ENCODE measurements at places on chromosomes 16 and 17. TPM values are rescaled to one million over a fixed set of nuclear protein-coding genes. Genes with fewer than 3 reads are reported as not detected.

DNA sequence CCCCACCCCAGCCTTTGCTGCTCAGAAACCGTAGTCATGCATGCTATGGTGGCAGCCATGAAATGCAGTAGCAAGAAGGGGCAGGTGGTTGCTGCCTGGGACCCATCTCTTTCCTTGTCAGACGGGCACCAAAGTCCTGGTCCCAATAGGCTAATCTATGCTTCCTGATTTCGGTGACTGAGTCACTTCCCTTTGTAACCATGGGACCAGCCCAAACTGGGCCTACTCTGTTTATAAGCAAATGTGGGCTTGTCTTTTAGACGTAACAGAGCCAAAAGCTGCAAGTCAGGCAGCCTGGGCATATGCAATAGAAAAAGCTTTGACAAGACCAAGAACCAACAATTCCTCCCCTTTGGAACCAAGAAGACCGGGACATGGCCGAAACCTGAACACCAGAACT is 99.1 kb upstream of the RBBP6 start:
- no peaks in the 10 kb centered on the region for H3K27me3 ChIP-seq
- H3K4me1 ChIP-seq, result no peaks in the 10 kb centered on the region
- H3K4me3 ChIP-seq, result no peak overlapping the region
- H3K27ac ChIP-seq, result no peak overlapping the region
- DNase-seq, result no peak

- H3K4me1 ChIP-seq, result peaks cover 6% of the 10 kb centered on the region
- H3K27ac ChIP-seq, result no peak overlapping the region
- H3K36me3 ChIP-seq, result peaks cover 71% of the 10 kb centered on the region
These were observed 6.0 kb downstream of the ADAT1 start for GRCh38 chr16:75617121-75617520.

DNA sequence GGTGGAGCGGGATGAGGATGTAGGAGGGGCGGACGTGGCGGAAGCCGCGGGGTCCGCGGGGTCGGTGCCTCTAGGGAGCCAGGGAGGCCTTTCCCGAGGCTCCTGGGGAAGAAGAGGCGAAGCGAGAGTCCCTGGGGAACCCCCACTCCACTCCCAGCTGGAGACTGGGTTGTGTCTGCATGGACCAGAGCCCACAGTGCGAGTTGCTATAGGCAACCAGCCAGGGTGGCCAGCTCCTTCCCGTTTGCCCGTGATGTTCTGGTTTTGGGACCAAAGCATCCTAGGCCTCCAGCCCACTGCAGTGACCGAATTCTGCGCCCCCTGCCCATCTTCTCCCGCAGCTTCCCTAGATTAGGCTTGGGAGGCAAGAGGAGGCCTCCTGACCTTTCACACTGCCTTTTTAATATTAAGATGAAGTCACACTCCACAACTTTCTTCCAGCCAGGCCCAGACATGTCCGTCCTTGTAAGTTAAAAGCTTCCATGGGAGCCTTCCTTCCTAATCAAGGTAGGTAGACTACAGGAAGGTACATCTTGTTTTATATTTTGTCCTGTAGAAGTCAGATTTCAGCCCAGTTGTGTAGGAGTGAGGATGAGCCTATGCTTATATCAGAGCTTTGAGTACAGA is 469 bp downstream of the AMZ2 start:
- H3K36me3 ChIP-seq, result peaks cover 12% of the 10 kb centered on the region
- no peak for DNase-seq
- H3K27ac ChIP-seq, result peak overlapping the region; percentile 99
- peaks cover 7% of the 10 kb centered on the region for H3K4me1 ChIP-seq
- H3K4me3 ChIP-seq, result peak overlapping the region; percentile 96

DNA sequence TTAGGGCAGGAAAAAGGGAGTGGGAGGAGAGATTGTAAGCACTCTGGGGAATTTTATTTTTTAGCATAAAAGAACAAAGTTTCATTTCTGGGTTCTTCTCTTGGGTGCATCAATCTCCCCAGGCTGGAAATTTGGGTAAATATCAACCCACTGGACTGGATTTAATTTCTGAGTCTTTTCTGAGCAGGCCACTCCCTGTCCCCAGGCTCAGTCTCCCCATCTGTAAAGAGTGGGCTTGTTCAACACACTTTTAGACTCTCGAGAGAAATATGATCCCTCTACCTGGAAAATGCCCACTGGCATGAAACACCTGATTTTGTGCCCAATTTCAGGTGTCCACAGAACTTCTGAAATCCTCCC is 617 bp upstream of the VTN start:
- no peak overlapping the region for H3K4me3 ChIP-seq
- H3K36me3 ChIP-seq, result no peaks in the 10 kb centered on the region
- H3K27me3 ChIP-seq, result peaks cover 5% of the 10 kb centered on the region
- peaks cover 24% of the 10 kb centered on the region for H3K4me1 ChIP-seq
- H3K27ac ChIP-seq, result peak overlapping the region; percentile 44
- no peak for DNase-seq

GRCh38 chr16:86398201-86398600 is 112.1 kb upstream of the FOXF1 start:
- H3K27ac ChIP-seq, result no peak overlapping the region
- no peak for DNase-seq
- peaks cover 11% of the 10 kb centered on the region for H3K4me1 ChIP-seq
- H3K27me3 ChIP-seq, result peaks cover 44% of the 10 kb centered on the region

DNA sequence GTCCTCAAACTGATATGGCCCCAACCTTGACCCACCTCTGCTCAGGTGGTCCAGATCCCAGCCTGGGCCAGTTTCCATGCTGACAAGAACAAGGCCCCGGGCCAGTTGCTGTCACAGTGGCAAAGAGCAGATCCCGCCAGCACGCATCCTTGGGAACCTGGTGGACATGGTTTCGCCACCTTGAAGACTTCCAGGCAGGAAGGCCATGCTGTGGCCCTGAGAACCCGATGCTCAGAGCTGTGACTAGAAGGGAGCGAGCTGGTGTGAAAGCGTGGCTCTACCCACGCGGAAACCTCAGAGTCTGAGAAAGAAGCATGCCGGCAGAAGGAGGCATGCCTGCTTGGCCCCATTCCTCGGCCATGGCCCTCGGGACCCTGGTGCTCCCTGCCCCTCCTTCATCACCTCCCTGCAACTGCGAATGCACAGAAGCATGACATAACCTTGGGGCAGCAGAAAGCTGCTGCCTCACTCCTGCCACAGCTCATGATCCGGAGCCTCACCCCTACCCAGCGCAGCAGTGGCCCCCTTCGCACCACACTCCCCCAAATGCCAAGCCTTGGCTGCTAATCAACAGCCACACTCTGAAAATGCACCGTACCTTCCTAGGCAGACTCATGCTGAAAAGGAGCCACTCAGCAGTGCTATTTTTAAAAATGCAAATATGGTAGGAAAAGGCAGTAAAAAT is 33.2 kb downstream of the UBE2O start:
- H3K36me3 ChIP-seq, result peaks cover 15% of the 10 kb centered on the region
- no peak overlapping the region for H3K4me3 ChIP-seq
- H3K27ac ChIP-seq, result no peak overlapping the region
- H3K27me3 ChIP-seq, result no peaks in the 10 kb centered on the region
- H3K4me1 ChIP-seq, result peaks cover 32% of the 10 kb centered on the region
- DNase-seq, result no peak

DNA sequence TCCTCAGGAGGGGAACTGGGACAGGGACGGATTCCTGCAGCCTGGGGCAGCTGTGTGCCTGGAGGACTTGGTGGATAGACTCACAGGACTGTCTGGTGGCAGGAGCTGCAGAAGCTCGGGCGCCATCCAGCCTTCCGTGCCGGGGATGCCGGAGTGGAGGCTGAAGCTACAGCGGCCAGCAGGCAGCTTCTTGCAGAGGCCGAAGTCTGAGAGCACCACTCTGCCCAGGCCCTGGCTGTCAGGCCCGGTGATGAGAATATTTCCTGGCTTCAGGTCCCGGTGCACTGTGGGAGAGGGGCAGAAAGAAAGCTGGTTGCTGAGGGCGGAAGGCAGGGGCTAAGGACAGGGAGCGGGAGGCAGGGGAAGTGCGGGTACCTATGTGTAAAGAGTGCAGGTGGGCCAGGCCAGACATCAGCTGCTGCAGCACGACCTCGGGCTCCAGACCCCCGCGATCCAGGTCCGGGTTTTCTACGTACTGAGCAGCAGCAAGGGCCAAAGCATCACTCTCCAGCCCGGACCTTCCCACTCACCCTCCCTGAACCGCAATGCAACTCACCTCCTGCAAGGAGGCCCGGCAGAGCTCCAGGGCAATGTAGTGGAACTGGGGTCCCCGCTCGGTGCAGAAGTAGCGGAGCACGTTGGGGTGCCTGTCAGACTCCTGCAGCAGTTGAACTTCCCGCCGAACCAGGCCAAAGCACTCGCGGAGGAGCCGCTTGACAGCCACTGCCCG is 16.1 kb downstream of the PLK1 start:
- H3K4me3 ChIP-seq, result no peak overlapping the region
- H3K36me3 ChIP-seq, result peaks cover 17% of the 10 kb centered on the region
- peak; percentile 37 for DNase-seq
- no peaks in the 10 kb centered on the region for H3K27me3 ChIP-seq
- no peak overlapping the region for H3K27ac ChIP-seq

GRCh38 chr16:58516768-58517107 is 1.4 kb downstream of the SETD6 start:
- no peak overlapping the region for H3K27ac ChIP-seq
- H3K27me3 ChIP-seq, result no peaks in the 10 kb centered on the region
- DNase-seq, result no peak
- no peak overlapping the region for H3K4me3 ChIP-seq
- H3K4me1 ChIP-seq, result peaks cover 14% of the 10 kb centered on the region

- peaks cover 92% of the 10 kb centered on the region for H3K4me1 ChIP-seq
- no peak overlapping the region for H3K4me3 ChIP-seq
- H3K27me3 ChIP-seq, result no peaks in the 10 kb centered on the region
- H3K27ac ChIP-seq, result peak overlapping the region; percentile 91
- DNase-seq, result peak; percentile 89
- H3K36me3 ChIP-seq, result peaks cover 72% of the 10 kb centered on the region
These were observed 14.4 kb downstream of the GJD3 start for GRCh38 chr17:40349895-40350688.

GRCh38 chr16:66474750-66475199 is 47.7 kb downstream of the BEAN1 start:
- H3K27ac ChIP-seq, result no peak overlapping the region
- DNase-seq, result peak; percentile 51
- H3K27me3 ChIP-seq, result peaks cover 2% of the 10 kb centered on the region
- H3K4me1 ChIP-seq, result peaks cover 51% of the 10 kb centered on the region
- H3K4me3 ChIP-seq, result no peak overlapping the region
- H3K36me3 ChIP-seq, result no peaks in the 10 kb centered on the region

DNA sequence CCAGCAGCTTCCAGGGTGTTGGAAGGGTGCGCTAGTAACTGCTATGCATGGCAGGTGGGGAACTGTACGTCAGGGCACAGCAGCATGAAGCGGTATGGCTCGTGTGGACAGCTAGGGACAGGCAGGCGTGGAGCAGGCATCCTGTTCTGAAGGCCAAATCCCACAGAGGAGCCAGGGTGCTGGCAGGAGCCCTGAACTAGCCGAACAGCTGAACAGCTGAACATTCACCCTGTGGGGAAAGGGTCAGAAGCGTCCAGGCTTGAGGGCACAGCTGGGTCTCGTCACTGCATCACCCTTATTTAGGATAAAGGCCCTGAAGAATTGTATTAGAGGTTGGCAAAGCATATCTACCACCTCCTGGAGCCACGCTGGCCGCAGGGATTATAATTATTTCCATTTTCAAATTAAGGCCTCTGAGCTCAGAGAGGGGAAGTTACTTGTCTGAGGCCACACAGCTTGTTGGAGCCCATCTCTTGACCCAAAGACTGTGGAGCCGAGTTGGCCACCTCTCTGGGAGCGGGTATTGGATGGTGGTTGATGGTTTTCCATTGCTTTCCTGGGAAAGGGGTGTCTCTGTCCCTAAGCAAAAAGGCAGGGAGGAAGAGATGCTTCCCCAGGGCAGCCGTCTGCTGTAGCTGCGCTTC is 3.3 kb upstream of the STH start:
- peak overlapping the region; percentile 35 for H3K27ac ChIP-seq
- DNase-seq, result peak; percentile 63

DNA sequence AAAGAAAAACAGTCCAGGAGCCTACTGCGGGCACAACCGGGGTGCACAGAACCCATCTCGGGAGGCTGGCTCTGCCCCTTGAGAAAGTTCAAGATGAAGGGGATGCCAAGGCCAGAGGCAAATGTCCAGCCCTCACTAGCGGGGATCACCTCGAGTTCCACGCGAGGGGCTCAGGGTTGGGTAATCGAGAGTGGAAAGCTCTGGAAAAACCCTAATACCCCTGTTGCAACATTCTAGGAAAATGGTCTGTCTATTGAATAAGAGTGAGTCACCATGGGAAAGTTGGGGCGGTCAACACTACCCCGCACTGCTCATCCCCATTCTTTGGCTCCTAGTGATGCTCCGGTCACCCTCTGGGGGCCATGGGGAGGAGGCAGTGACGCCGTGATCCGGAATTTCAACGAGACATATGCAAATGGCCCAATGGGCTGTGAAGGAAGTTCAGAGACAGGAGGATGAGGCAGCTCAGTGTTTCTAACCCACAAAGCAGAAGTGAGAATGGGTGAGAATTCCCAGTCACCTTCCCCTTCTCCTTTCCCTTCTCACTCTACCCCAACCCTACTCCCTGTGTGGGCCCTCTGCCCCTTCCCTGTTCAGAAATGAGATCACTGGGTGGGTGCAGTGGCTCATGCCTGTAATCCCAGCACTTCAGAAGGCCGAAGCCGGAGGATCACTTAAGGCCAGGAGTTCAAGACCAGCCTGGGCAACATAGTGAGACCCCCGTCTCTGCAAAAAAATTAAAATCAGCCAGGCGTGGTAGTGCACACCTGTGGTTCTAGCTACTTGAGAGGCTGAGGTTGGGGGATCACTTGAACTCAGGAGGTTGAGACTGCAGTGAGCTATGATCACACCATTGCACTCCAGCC is 22.4 kb downstream of the SOCS3 start:
- no peak overlapping the region for H3K4me3 ChIP-seq
- peaks cover 3% of the 10 kb centered on the region for H3K27me3 ChIP-seq
- peaks cover 16% of the 10 kb centered on the region for H3K4me1 ChIP-seq
- peak; percentile 70 for DNase-seq
- no peak overlapping the region for H3K27ac ChIP-seq

- H3K27ac ChIP-seq, result peak overlapping the region; percentile 57
- H3K4me3 ChIP-seq, result no peak overlapping the region
- peak; percentile 51 for DNase-seq
- no peaks in the 10 kb centered on the region for H3K27me3 ChIP-seq
These were observed 136.7 kb downstream of the SNX11 start for GRCh38 chr17:48244121-48244711.

SP2 gene
- 2.0 TPM for total RNA-seq

ZNF771 gene
- 6.9 TPM for total RNA-seq

KCNG4 gene
- total RNA-seq, result under 0.01 TPM

SOST gene
- not detected for total RNA-seq

CPHXL2 gene
- not detected for total RNA-seq

CLEC18A gene
- total RNA-seq, result 0.44 TPM

UMOD gene
- total RNA-seq, result not detected

TTYH2 gene
- 35.5 TPM for total RNA-seq

GNGT2 gene
- total RNA-seq, result 0.89 TPM

LPCAT2 gene
- total RNA-seq, result 14.8 TPM

KRTAP3-1 gene
- total RNA-seq, result not detected

TBC1D28 gene
- not detected for total RNA-seq

WNK4 gene
- total RNA-seq, result 0.09 TPM

KRT32 gene
- total RNA-seq, result not detected
